ENCODE measurements at places on chromosomes 7 and 10.

DNA sequence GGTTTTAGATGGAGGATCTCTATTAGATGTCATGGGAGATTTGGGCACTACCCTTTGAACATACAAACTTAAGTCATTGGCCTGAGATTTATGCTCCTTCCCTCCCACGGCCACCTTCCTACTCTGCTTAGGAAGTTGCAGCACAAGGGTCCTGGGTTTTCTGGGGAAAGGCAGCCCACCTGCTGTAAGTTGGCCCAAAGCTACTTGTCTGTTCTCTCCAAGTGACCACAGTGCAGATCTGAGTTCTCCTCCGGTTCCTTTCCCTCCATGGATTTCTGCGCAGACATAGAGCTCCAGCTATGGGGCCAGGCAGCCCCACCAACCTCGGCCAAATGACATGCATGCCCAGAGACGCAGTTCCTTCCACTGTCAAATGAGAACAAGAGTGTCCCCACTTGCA is 12.8 kb upstream of the C10orf53 start:
- DNase-seq: no peak

GRCh38 chr7:141976524-141977245 is 3.1 kb upstream of the TAS2R38 start:
- DNase-seq: no peak

DNA sequence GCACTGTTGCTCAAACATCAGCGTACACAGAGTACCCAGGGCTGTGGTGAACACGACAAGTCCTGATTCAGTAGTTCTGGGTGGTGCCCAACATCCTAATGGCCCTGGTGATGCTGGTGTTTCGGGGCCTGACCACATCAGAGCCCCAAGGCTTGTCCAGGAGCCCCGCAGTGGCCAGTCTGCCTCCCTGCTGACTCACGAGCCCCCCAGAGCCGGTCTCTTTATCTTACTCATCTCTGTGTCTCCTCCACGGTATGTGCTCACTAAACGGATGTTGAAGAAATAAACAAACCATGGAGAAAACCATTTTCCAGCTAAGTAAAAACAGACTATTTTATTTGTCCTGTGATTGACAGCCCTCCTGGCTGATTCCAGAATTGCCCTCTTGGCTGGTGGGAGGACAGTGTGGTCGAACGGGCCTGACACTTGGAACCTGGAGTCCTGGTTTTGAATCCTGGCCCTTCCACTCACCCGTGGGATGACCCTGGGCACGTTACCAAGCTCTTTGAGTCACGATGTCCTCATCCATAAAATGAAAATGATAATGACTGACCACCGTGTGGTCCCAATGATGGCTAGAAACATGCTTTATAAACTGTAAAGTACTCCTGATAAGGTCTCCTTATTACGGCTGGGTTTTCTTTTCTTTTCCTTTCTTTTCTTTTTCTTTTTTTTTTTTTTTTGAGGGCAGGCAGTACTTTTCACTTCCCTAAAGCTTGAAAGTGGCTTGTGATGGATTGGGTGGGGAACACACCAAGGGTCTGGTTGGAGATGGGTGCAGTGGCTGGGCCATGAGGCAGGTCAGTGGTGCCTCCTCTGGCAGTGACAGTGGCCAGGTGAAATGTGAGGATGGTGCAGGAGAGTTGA is 5.7 kb downstream of the HIP1 start:
- no peak for DNase-seq

DNA sequence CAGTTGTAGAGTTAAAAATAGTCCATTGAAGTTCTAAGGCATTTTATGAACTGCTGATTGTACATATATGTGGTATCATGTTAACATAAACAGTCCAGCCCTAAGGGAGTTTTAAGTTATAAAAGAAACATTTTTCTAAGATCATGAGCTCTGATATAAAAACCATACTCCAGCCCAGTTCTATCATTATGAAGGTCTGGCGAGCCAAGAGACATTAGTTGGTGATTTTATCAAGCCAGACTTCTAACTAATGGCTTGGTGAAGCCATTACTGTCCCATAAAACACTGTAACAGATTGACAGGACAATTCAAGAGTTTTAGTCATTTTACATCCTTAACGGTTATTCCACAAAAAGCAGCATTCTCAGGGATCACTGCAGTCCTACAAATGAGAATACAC is 221.6 kb downstream of the RNLS start:
- DNase-seq: no peak

All from CD4-positive, alpha-beta T cell (primary cell).